Effector memory CD8-positive, alpha-beta T cell (primary cell): ENCODE measurements at places on chromosomes 1 and 21.

- no peak for DNase-seq
Observed at GRCh38 chr21:36710729-36711048, 11.8 kb downstream of the SIM2 start.

GRCh38 chr1:44260792-44261170 lies 47.5 kb downstream of the DMAP1 start:
- no peak for DNase-seq

GRCh38 chr1:38183096-38183495 lies 136.5 kb upstream of the POU3F1 start:
- no peak for DNase-seq

GRCh38 chr1:211126622-211127021 lies 7.3 kb downstream of the KCNH1 start:
- DNase-seq = no peak

- no peak for DNase-seq
Observed at GRCh38 chr1:67847466-67847865, 14.2 kb upstream of the GNG12 start.

- no peak for DNase-seq
Observed at GRCh38 chr1:157798211-157798610, 21.3 kb upstream of the FCRL2 start.

DNA sequence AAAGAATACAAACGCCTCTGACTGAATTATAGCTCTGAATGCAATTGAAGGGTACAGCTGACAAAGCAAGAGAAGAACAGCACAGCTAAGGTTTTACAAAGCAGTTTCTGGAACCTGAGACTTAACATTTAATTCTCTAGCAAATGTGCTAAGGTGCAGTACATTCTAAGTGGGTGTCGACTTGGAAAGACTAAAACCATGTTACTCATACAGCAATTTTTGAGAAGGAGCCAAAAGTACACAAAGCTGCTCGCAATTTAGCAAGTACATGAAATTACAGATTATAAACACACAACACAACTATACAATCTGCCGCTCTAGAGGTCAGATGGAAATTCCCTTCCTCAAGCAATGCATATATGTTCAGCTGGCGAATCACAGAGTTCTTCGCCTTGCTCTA lies 121.9 kb downstream of the TIAM1 start:
- DNase-seq = no peak

GRCh38 chr1:204621396-204621795 lies 64.1 kb downstream of the LRRN2 start:
- no peak for DNase-seq

DNA sequence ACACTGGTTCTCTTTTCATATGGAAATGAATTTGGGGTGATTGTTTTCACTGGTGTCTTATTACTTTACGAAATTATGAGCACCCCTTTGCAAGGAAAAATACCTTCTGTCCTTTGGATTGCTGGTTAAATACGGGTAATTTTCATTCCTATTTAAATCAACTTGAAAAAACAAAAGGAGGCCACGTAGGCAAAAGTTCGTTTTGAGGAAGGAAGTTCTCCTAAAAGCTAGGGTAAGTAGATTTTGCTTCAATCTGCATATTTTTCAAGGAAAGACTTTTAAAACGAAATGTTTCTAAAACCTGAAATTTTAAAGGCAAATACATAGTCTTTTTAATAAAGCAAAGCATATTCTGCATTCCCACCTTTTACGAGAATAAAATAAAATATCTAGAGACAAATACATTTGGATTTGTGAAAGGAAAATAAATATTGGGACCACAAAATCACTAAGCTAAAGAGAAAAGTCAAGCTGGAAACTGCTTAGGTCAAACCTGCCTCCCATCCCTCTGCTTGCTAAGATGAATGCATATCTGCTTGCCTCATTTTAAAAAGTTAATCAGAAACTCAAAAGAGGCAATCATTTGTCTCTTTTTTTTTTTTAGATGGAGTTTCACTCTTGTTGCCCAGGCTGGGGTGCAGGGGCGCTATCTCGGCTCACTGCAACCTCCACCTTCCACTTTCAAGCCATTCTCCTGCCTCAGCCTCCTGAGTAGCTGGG lies 70.9 kb upstream of the ETS2 start:
- DNase-seq = no peak

- no peak for DNase-seq
Observed at GRCh38 chr1:244128591-244129383, 77.7 kb downstream of the ZBTB18 start.

GRCh38 chr1:223514644-223515043 lies 121.4 kb downstream of the CCDC185 start:
- no peak for DNase-seq

DNA sequence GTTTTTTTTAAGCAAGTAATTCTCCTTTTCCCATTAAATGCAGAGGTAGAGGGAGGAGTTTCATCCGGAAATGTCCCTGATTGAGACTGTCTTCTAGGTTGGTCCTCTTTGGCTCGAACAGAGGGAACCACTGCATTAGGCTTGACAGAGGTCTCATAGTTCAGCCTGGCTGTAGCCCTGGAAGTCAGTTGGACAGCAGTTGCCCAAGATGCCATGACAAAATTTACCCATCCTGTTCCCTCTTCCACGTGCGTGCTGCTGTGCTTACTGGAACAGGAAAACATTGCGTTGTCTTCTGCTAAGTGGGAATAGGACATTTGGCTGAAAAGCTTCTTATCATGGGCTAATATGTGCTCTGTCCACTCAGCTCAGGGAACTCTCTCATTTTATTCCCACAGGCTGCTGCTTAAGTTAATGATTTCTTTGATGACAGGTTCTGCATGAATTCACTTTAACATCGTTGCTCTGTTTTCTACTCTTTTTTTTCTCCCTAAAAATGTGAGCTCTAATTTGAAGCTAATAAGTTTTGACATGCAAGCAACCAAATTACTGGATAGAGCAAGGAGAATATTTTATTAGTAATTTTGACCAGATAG lies 18.0 kb downstream of the KCNK1 start:
- DNase-seq = no peak

DNA sequence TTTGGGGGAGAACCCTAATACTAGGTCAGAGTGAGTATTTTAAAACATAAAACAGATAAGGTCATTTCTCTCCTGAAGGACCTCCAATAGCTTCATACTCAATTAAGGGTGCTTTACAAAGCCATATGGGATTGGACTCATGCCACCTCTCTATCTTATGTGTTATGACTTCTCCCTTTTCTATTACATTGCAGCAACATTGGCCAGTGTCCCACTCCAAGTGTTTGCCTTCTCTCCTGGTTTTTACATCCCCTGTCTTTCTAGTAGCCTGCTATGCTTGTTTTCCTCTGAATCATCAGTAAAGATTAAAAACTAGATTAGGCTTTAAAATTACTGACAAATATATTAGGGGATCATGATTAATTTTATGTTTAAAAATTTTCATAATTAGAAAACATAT lies 66.6 kb downstream of the SCMH1 start:
- no peak for DNase-seq
